D721Med (cell line): ENCODE measurements at places on chromosomes 2 and 18.

DNA sequence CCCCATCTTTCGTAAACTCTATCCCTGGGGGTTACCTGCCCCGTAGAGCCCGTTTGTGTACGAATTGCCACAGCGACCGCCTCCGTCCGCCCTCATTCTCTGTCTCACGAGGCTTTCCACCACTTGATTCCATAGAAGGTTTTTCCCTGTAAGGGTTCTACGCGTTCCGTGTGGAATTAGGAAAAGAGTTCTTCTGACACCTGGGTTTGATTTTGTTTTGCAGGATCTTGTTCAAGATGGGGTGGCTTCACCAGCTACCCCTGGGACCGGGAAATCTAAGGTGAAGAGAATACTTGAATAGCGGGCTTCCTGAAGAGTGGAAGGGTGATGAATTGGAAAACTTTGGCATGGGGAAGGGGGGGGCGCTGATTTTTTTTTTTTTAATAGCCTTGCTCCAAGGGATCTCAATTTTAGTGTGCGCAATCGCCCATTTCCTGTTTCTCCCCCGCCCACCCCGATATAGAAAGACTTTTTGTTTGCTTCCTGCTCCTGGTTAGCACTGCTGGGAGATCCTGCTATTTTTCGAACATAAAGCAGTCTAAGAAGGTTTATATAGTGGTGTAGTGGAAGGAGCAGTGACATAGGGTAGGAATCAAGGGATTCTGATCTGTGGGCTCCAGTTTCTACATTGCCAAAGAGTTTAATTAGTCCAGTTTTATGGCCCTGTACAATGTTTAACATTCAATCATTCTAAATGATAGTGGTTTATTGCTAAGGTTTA, 564 bp downstream of the GCC2 start:
- DNase-seq = no peak

DNA sequence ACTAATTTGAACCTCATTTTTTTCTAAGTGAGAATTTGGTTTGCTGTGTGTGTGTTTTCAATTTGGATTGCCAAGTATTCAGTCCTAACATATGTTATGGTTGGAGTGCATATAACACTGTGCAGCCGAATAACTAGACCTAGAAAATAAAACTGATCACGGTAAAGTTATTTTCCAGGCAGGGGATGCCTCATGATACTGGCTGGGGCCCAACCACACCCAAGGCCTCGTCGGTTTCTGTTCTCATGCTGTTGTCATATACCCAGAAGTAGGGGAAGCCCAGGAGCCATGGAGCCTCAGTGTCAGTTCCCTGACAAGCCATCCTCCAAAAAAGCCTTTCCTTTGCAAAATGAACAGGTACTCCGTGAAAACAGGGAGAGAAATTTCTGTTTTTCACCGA, 160.2 kb downstream of the GBX2 start:
- no peak for DNase-seq

DNA sequence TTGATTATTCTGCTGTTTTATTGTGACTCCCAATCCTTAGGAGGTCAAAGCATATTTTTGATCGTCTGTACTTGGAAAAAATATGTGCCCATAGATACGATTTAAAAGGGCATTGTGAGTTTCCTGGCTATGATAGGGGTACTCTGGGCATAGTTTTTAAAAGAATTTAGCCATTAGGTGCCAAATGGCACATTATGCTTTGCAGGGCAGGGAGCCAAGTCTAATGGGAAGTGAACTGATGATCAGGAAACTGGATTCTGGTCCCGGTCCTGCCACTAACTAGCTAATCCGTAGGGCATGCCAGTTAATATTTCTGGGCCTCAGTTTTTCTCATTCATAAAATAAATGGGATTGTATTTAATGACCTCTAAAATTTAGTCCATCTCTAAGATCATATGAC, 189.3 kb downstream of the LTBP1 start:
- no peak for DNase-seq

DNA sequence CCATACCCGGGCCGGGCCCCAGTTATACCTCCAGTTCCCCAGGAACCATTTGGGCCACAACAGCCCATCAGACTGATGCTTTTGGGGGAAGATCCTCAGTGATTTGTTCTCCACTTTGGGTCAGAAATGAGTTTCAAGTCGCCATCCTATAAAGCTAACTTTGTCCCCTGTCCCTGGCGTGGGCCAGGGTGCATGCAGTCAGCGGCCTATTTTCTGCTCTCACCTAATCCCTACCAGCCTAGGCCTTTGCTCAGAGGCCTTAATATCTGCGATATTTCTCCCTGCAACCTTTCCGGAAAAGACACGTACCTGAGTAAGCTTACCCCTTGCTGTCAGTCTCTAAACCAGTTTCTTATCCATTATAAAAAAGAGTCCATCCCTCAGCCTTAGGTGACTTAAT, 7.2 kb downstream of the DNMT3A start:
- no peak for DNase-seq

DNA sequence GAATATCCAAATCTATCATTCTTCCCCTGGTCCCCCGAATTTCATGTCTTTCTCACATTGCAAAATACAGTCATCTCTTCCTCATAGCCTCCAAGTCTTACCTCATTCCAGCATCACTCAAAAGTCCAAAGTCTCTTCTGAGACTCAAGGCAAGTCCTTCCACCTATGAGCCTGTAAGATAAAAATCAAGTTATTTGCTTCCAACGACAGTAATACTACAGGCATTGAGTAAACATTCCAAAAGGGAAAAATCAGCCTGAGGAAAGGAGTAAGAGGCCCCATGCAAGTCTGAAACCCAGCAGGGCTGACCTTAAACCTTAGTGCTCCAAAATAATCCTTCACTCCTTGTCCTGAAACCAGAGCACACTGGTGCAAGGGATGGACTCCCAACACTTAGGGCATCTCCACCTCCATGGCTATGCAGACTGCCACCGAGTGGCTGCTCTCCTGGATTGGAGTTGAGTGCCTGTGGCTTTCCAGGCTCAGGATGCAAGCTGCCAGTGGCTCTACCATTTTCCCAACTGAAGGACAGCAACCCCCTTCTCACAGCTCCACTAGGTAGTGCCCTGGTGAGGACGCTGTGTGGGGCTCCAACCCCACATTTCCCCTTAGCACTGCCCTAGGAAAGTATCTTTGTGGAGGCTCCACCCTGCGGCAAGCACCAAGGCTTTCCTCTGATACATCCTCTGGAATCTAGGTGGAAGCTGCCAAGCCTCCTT, 16.3 kb downstream of the DTNA start:
- no peak for DNase-seq

- DNase-seq = no peak
These were observed 8.5 kb downstream of the STAM2 start for GRCh38 chr2:152167065-152167464.

DNA sequence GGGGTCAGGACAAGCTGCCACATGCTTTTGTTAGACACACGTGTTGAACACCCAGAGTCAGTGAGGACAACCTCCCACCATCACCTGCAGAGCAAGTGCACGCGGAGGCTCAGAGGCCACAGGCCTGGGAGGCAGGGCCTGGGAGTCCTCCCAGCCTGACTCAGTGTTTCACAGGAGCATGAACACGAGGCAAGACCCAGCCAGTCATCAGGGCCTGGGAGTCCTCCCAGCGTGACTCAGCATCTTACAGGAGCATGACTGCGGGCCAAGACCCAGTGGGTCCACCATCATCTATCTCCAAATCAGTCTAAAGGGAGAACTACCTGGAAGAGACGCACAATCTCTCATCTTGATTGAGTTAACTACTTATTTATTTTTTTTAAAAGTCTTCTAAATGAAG, 112.6 kb upstream of the PXDN start:
- DNase-seq = no peak

- no peak for DNase-seq
These were observed 18.0 kb downstream of the DGUOK start for GRCh38 chr2:73944714-73945113.

DNA sequence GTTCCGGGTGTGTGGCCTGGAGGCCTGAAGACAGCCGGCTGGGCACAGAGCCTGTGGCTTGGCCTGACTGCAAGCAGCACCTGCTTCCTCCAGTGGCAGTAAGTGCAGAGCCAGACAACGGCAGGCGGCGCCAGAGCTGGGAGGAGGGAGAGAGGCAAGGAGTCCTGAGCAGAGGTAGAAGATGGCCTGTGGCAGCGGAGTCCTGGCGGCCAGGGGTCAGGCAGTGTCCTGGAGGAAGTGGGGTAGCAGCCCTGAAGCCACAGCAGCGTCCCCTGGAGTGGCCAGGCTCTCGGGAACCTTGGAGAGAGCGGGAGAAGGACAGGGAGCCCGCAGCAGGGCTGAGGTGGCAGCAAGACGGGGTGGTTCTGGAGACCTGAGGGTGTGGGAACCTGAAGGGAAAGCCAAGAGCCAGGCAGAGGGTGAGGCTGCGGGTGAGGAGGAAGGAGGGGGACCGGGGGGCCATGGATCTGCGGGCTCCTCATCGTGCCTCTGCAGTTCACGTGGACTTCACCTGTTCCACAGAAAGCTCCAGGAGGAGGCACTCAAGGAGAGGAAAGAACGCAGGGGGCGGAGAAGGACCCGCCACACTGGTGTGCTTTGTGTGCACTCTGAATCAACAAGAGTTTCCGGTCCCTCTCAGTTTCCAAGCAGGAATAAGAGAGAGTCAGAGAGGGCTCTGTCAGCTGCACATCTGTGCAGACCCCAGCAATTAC, 85.9 kb downstream of the USP40 start:
- DNase-seq = no peak

- DNase-seq = no peak
These were observed 28.3 kb upstream of the GYPC start for GRCh38 chr2:126627643-126628042.

GRCh38 chr2:141589314-141589713, 541.5 kb downstream of the LRP1B start:
- no peak for DNase-seq

DNA sequence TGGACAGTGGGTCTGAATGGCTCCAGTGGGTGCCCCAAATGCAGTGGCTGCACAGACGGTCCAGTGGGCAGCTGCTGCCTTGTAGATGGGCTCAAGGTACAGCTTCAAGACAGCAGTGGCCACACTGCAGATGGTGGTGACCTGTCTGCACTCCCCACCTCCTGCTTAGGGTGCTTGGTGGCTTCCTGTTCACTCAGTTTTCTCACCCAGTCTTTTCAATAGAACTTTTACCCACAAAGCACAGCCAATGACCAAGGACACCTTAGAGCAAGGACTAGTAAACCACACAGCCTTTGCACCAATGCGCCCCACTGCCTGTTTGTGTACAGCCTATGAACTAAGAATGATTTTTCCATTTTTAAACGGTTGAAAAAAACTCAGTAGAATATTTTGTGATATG, 34.9 kb downstream of the MEX3C start:
- DNase-seq = no peak

GRCh38 chr18:14937271-14937670, 189.3 kb downstream of the ANKRD30B start:
- DNase-seq = no peak

- no peak for DNase-seq
These were observed 542 bp downstream of the PGAP1 start for GRCh38 chr2:196925768-196926561.

- DNase-seq = no peak
These were observed 48.9 kb upstream of the SPP2 start for GRCh38 chr2:234001380-234002160.
